ENCODE measurements at places on chromosomes 12 and 14.

- DNase-seq: peak; percentile 89
These were observed 8.5 kb downstream of the WSB2 start for GRCh38 chr12:118052324-118053070.

GRCh38 chr14:80776657-80777056 lies 164.9 kb downstream of the CEP128 start:
- DNase-seq: no peak

GRCh38 chr14:95300002-95300696 lies 19.6 kb downstream of the CLMN start:
- DNase-seq: no peak

GRCh38 chr12:22083167-22083566 lies 37.1 kb downstream of the CMAS start:
- peak; percentile 24 for DNase-seq

- no peak for DNase-seq
These were observed 929.8 kb downstream of the GALC start for GRCh38 chr14:87063181-87063580.

DNA sequence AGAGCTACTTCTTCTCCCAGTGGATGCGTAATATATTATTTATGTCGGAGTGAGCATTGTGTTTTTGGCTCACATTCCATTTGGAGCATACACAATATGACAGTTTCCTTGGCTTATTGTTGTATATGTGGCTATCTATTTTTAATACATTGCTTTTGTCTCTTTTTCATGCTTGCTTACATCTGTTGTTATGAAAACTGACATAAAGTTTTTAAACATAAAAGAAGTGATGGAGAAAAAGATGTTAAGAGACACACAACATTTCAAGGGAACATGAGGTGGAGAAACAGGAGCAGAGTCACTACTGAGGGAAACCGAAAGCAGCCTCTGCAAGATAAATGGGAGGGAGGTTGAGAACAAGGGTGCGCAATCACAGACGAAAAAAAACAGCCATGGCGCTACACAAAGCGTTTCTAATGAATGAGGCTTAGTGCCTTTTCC lies 228.4 kb upstream of the NPAS3 start:
- DNase-seq: no peak

GRCh38 chr12:102824218-102824835 lies 92.7 kb downstream of the PAH start:
- peak; percentile 18 for DNase-seq

- DNase-seq: no peak
These were observed 780.2 kb downstream of the FLRT2 start for GRCh38 chr14:86310148-86310547.

DNA sequence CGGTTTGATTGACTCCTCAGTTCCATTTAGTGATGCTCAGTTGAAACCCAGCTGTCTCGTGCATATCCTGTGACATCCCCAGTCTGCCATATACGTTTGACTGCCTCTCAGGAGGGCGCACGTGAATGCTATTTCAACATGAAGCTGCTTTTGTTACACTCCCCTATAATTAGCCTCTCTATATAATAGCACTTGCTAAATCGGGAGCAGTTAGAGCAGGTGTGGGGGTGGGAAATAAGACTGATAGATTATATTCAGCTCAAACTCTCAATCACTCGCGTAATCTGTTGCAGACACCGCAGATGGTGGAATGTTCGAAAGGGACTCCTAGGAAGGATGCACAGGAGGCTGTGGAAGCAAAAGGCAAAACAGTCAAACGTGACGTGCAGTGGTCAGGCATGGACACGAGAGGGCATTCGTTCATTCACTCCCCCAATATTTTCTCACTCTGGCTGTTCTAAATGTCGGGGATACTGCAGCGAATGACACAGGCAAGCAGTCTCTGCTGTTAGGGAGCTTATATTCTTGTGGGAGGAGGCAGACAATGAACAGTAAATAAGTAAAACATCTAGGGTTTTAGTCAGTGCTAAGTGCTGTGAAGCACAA lies 29.8 kb downstream of the KCNA1 start:
- DNase-seq: no peak

GRCh38 chr12:1373901-1374735 lies 220.3 kb downstream of the FBXL14 start:
- peak; percentile 93 for DNase-seq

DNA sequence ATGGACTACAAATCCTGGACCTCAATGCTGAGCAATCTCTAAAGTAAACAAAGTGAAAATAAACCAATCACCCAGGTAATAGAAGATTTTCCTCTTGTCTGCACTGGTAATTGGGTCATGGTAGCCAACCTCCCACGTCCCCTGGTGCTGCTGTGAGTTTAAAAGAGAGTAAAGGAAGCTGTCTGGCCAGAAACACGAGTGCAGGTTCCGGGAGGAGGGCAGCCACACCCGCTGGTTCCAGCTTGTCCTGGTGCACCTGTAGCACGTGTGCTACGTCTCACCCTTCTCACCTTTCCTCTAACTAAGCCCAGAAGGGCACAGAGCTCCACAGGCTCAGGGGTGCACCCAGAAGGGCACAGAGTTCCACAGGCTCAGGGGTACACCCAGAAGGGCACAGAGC lies 5.4 kb downstream of the CRACR2A start:
- DNase-seq: no peak

- DNase-seq: no peak
These were observed 17.3 kb upstream of the DNAH10 start for GRCh38 chr12:123744836-123745235.

- DNase-seq: no peak
These were observed 21.4 kb downstream of the TMEM229B start for GRCh38 chr14:67467134-67467533.

DNA sequence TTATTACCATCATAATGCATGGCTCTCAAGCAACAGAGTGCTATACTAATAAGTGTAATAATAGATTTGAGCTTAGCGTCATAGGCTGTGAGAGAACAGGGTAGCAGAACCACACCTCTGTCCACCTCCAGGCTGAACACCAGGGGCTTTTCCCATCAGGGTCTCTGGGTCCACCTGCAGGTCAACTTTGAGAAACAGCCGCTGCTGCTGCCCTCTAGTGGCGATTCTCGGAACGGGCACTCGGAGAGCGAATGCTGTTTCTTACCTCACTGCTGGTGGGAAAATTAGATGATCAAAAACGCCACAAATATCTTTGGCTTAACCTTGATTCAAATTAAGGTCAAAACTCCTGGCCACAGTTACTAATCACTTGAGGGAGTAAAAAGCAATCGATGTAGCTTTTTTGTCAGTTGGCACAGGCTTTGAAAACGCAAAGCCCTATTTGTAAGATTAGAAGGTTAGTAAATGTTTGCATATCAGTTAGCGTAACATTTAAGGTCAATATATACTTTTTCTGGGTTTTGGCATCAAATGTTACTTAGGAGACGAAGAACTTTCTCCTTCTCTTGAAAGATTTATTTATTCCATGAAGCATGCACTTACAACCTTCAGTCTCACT lies 127.9 kb upstream of the TMEM132D start:
- peak; percentile 31 for DNase-seq

DNA sequence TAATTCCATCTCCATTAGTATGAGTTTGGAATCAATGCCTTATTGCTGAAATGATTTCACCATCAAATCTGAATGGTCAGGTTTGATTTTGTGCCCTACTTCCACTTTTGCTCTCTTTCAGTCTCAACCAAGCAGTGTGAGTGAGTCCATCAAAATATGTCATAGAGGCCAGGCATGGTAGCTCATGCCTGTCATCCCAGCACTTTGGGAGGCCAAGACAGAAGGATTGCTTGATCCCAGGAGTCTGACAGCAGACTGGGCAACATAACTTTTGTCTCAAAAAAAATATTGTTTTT lies 22.0 kb upstream of the HSP90B1 start:
- DNase-seq: no peak

DNA sequence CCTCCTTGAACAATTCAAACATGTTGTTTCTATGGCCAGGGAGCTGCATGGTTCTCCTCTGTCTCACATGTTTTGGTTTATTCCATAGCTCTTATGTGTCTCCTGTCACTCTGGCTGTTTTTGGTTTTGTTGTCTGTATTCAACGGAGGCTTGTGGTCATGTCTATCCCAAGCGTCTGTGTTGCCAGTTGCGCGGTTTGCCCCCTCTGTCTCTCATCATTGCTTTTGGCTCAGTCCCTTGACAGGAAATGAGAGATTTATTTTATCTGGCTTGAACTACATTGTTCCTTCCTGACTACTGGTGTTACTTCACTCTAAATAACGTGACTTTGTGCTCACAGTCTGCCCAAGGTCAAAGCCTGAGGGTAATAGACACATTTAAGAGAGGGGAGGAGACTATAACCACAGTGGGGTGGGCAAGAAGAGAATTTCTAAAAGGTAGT lies 96.4 kb upstream of the SOX5 start:
- DNase-seq: peak; percentile 89

DNA sequence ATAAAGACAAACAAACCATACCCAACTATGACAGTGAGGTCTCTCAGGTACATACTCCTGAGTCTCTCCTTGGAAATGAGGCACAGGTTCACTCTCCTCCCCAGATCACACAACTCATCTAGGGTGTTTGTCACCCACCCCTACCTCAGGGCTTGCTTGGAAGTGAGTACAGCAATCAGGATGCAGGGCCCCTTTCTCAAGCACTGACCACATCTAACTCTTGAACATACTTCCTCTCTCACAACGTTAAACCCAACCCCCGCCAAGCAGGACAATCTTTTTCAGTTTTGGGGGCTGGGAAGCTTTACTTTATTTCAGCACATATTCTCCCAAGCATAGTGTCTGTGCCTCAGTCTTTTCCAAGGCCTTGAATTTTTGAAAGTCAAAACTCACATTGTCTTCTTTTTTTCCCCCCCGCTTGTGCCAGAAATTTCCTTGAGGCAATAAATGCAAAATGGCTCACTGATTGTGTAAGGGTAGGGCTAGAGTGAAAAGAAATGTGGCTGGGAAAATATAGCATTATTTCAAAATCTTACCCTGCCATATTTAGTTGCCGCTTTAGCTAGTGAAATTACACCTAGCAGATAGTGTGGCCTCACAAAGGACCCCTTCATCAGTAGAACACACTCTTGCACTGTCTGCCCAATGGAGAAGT lies 2.4 kb upstream of the GPR65 start:
- DNase-seq: no peak

Data from fibroblast of upper back skin (primary cell).